ENCODE measurements at places on chromosomes 3 and 15.

- no peak for DNase-seq
Observed at GRCh38 chr15:90192961-90193786, 8.0 kb upstream of the SEMA4B start.

DNA sequence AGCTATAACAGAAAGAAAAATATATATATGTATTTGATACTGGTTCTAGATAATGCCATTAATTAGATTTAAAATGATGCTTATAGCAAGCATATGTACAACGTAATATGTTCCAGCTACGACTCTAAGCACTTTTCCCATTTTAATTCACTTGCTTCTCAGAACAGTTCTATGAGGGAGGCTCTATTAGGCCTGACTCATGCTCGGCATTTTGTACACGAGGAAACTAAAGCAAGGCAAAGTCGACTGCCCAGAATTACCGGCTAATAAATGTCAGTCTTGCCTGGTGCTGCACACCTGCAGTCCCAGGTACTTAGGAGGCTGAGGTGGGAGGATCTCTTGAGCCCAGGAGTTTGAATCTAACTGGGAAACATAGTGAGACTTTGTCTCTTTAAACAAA is 106.0 kb downstream of the PTPRG start:
- no peak for DNase-seq

- no peak for DNase-seq
Observed at GRCh38 chr15:39100106-39100660, 480.7 kb upstream of the THBS1 start.

DNA sequence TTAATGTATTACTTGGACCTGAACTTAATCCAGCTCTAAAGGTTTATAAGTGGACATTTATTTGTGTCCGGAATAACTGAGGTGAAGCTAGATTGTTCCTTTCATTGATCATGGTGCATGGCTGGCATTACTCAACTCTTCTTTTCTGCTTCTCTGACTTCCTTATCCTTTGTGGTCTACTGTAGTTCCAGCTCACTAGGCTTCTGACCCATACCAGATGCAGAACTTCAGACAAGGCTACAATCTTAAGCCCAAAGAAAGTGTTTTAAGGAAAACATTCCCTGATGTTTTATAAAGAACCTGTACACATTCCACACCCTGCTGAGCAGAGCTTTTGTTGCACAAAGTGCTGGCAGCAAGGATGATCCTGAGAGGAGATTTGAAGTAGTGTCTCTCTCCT is 250.8 kb upstream of the TGFBR2 start:
- no peak for DNase-seq

GRCh38 chr3:64895106-64895990 is 207.5 kb upstream of the ADAMTS9 start:
- no peak for DNase-seq

- no peak for DNase-seq
Observed at GRCh38 chr15:79265167-79265566, 17.4 kb upstream of the ANKRD34C start.

DNA sequence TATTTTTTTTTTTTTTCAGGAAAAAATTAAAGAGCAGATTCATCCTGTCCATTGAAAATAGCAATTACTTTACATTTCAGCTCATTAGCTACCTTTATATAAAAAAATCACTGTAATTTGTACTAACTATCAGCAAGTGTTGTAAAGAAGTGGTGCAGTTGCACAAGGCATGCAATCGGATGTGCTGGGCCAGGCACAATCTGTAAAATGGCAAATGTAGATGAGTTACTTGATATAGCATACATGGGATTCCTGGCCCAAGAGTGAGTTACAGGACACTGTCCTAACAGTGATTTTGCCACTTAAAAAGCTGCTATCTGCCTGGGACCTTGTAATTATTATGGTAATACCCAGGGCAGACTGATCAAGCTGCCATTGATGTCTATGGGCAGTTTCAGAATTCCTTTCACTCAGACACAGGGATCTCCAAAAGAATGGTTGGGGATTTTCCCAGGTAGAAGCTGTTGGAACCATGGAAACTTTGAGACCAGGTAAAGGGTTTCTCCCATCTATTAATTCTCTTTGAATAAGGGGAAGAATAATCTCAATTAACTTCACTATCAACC is 182.2 kb upstream of the ICE2 start:
- no peak for DNase-seq

DNA sequence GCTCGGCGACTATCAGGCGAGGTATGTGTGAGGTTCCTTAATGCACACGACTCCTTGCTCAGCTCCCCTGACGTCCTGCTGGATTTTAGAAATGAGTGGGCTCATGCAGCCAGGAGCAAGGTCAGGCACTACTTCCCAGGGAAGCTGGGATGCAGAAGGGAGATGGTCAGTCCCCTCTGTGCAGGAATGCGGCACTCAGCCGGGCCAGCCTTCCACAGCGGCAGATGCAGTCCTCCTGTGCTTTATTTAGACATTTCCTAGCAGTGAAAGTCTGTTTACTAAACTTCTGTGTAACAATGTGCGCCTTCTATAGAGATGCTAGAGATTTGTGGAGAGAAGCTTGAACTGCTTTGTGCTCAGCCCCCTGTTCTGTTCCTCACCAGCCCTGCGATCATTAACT is 252.1 kb downstream of the SLCO3A1 start:
- DNase-seq, result no peak

- no peak for DNase-seq
Observed at GRCh38 chr3:186939536-186939935, 9.2 kb downstream of the ST6GAL1 start.

- DNase-seq, result no peak
Observed at GRCh38 chr15:75640483-75641178, 607 bp upstream of the IMP3 start.
